ENCODE measurements at places on chromosomes 6 and 20. TPM values are rescaled to one million over a fixed set of nuclear protein-coding genes. Genes with fewer than 3 reads are reported as not detected.
A peak's percentile ranks its signal among the peaks of the same experiment; 100 is the strongest.

Gene PRPF6
- total RNA-seq: 47.5 TPM

- no peak for DNase-seq
These were observed 60.5 kb upstream of the DUSP22 start for GRCh38 chr6:231779-232178.

DNA sequence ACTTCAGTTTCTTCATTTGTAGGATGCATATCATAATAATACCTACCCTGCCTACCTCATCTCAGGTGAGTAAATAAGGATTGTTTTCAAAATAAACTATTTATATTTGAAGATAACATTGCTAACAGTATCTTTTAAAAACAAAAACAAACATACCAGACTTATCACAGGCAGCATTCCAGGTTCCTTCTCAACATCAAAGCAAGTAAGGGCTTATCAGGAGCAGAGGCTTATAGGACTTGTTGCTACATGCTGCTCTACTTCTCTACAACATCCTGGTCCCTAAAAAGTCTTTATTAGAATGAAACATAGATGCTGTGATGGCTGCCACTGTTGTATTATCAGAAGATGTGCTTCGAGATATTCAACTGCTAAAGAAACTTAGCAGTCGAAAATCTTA is 149.2 kb upstream of the PRDM1 start:
- DNase-seq: no peak

DNA sequence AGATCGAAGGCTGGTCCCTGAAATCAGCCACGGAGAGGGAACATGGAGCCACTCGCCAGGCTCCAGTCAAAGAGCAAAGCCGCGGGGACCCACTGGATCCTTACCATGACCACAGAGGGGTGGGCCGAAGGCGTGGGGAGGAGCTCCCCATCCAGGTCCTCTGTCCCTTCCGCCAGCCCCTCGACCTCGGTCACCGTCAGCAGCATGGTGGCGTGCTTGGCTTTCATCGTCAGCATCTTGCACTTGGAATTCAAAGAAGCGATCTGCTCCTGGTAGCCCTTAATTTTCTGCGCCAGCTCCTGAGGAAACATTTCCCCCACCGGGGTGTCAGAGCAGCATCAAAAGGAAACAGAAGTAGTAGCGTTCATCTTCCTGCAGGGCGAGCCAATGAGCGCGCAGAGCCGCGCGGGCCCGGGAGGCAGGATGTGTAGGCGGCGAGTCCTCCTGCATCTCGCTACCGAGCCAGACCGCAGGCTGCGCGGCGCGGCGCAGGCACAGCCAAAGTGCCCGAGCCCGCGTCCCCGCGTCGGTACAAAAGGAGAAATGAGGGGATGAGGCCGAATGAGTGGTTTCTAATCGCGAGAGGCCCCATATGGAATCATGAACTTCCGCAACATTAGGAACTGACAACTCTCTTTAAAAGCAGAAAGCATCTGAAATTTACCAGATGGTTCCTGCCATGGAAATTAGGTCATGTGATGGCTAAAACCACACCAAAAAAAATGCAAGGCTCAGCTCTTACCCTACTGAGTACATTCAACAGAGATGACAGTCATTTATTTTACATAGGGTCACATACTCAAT is 335.2 kb downstream of the SYNE1 start:
- DNase-seq: peak; percentile 93
